Activated CD4-positive, alpha-beta memory T cell treated with anti-CD3 and anti-CD28 coated beads for 36 hours (primary cell): ENCODE measurements at places on chromosomes 6 and 20. TPM values are rescaled to one million over a fixed set of nuclear protein-coding genes. Genes with fewer than 3 reads are reported as not detected.

GRCh38 chr6:97052896-97053295 lies 128.4 kb downstream of the KLHL32 start:
- DNase-seq: no peak

GRCh38 chr20:61761453-61762166 lies 304.1 kb downstream of the TAF4 start:
- DNase-seq: no peak

- DNase-seq: no peak
These were observed 8.0 kb upstream of the PTPN1 start for GRCh38 chr20:50501972-50502745.

TUBB1 gene
- not detected for total RNA-seq

GRCh38 chr6:4858194-4859015 lies 82.2 kb downstream of the CDYL start:
- no peak for DNase-seq

DNA sequence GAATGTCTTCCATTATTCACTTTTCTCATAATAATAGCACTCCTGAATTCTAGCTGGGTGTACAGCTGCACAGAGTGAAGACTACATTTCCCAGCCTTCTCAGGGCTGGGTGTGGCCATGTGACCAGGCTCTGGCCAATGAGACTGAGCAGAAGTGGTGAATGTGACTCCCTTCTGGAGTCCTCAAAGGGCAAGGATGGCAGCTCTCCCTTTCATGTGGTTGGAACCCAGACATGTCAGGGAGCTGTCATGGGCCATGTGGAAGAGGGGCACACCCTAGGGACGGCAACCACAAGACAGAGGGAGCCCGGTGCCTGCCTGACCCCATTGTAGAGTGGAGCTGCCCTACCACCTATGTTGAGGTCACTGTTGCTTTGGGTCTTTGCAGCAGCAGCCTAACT lies 312.8 kb upstream of the SULF2 start:
- DNase-seq: no peak

MROH8 gene
- 2.0 TPM for total RNA-seq

TRIM27 gene
- total RNA-seq: 54.6 TPM

DNA sequence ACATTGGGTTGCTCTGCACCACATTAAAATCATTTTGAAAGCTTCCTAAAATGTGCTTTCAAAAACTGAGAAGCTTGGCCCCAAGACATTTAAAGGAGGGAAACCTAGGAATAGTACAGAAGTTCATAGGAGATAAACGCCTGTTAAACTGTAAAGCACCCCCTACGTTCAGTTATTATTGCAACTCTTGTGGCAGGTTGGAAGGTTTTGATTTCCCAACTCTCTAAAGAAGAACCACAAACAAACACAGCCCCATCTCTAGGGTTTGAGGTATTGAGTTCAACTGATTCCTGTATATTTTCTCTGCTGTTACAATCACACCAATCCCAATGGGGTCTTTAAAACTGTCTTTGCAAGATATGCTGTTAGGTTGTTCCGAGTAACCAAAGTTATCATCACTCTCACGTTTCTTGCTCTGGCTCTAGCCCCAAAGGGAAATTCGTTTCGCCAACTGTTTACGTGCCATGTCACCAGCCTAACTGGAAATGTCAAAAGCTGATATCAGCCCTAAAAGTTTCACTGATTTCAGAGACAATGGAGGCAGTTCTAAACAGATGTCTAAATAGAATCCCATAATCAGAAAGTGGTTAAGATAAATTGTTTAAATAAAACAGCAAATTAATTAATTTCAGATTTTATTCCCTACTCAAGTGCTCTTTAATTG lies 12.1 kb downstream of the TFAP2A start:
- DNase-seq: no peak

RFX6 gene
- total RNA-seq: not detected

ABHD16B gene
- total RNA-seq: not detected

DNA sequence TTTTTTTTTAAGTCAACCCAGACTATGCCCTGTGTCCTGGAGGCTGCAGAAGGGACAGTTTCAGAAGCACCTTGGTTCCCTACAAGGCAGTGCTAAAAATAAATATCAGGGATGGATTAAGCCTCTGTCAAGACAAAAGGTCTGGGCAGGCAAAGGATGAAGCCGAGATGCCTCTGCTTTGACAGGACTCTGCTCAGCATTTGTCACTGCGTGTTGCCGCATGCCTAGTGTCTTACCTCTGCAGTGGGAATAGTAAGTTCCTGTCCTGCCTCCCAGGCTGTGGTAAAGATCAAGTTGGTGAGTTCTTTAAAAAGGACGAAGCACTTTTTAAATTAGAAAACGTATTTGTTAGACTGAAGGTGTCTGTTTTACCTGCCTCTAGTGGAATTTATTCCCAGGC lies 15.1 kb downstream of the AAR2 start:
- no peak for DNase-seq

MYH7B gene
- 0.61 TPM for total RNA-seq

DNA sequence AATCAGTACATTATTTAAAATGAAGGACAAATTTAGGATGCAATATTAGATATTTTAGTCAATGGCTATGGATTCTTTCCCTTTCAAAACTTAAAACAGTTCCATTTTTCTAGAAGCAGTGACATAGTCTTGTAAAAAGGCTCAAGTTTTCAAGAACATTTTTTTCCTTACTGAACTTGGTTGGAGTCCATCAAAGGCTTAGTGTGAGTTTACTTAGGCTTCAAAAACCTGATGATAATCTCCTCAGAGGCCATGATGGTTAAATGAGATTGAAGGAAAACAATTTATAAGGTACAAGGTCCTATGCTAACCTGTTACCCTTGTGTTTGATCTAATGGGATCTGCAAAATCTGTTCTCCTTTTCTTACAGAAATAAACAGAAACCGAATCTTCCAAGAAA lies 531.8 kb downstream of the UTRN start:
- DNase-seq: no peak

DNA sequence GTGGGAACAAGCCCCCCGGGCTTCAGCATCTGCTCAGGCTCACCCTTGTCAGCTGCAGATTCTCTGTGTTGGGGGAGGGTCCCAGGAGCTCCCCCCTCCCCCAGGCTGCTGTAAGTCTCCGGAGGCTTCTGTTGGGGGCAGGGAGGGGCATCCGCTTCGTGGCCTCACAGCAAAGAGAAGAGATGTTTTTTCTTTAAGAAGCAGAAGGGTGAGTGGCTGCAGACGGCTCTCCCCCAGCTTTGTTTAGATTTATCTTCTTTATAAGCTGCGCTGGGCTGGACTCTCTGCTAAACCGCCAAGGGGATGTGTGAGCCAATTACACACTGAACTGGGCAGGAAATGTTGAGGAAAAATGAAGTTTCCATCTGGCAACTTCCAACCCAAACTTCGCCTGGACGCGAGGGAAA lies 48.7 kb upstream of the GATA5 start:
- no peak for DNase-seq

- DNase-seq: peak; percentile 67
These were observed 11.6 kb upstream of the SLC2A12 start for GRCh38 chr6:134063966-134064445.

SOBP gene
- total RNA-seq: 0.24 TPM

DNA sequence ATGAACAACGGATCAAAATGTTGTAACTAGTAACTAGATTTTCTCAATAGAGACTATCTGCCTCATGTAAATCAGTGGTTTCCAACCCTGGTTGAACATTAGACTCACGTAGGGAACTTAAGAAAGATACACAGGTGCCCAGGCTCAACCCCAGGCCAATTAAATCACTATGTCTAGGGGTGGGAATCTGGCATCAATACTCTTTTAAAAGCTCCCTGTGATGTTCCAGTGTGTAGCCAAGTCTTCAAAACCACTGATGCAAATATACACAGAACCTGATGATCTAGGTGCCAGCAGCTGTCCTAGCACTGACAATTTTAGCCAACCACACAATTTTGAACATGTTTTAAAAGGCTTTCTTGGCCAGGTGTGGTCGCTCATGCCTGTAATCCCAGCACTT lies 128.7 kb downstream of the TBC1D32 start:
- no peak for DNase-seq

MOG gene
- not detected for total RNA-seq

MDFI gene
- not detected for total RNA-seq

FAM83B gene
- total RNA-seq: not detected

UST gene
- 4.9 TPM for total RNA-seq

OLIG3 gene
- 0.15 TPM for total RNA-seq

DNA sequence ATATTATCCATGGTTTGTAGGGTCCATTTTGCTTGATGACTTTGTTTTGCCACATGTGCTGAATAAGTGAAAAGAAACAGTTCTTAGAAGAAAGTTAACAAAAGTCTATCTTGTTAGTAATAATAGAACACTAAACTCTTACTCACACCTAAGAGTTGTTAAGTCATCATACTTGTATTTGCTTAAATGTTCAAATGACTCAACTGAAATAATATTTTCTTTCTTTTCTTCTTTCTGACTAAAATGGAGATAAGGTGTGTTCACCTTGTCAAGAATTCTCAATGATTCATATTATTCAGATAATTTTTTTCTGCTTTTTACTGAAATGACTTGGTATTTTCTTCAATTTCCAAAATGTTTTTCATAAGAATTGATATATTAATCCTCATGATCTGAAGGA lies 327.2 kb downstream of the HTR1B start:
- no peak for DNase-seq

DNA sequence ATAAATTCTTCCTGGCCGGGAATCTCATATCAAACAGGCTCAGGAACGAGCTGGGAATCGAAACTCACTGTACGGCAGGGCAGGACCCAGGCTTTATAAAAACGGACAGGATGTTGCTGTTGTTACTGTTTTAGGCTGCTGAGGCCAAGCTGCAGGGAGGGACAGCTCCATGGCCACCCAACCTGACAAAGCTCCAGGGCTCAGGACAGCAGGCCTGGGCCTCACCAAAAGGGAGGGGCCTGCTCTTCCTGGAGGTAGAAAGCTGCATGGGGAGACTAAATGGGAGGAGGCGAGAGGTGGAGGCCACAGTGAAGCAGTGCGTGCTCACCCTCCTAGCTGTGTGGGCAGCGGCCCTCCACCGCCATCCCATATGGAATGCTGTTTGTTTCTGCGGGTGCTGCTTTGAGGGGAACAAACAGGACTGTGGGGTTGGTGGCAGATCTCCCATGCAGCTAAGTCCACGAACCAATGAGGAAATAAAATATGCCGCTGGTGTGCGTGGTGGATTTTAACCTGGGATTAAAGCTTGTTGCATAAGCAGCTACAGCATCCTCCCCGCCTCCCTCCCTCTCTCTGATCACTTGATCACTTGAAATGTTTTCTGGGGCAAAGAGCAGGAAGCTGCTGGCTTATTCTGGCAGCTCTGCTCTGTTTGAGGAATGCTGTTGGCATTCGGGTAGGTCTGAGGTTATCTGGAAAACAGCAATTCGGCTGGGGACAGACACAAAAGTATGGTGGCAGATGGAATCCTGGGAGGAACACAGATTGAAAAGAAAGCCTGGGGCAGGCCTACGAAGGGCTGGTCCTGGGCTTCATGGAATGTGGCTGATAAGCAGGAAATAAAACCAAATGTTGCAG lies 2.4 kb upstream of the ZMYND8 start:
- DNase-seq: no peak

MARCKS gene
- 0.15 TPM for total RNA-seq

DNA sequence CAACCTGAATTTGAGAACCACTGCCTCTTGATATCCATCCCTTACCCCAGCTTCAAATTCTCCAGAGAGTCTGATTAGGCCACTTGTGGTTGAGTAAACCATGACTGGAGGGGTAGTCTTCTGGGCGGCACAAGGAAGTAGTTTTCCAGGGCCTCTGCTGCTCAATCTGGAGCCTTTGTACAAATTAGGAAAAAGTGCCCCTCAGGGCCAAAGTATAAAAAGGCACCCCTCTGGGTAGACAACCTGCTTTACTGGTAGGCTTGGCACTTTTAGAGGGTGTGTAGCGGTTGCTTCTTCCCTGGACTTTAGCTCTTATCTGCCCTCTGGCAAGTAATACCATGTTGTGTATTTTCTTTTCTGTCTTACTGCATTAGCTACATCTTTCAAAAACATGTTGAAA lies 32.9 kb upstream of the RPL7L1 start:
- no peak for DNase-seq

GRCh38 chr6:43738877-43739641 lies 31.0 kb upstream of the VEGFA start:
- DNase-seq: no peak

DNA sequence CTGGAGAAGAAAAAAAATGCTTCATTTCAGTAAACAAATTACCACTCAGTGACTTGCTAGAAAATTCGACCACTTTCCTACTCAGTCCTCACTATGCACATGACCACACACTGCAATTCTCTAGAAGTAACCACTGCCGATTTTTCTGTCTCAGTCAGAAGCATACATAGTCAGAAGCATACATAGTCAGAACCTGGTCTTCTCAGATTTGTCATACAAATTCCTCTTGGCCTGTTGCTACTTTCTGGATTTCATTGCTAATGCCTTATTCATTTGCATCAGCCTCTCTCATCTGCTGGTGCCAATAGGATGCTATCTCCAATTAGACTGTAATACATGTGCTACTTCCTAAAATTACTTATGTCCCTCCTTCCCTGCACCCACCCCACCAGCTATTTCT lies 10.2 kb upstream of the KIF16B start:
- DNase-seq: no peak

CST9L gene
- total RNA-seq: not detected

DNA sequence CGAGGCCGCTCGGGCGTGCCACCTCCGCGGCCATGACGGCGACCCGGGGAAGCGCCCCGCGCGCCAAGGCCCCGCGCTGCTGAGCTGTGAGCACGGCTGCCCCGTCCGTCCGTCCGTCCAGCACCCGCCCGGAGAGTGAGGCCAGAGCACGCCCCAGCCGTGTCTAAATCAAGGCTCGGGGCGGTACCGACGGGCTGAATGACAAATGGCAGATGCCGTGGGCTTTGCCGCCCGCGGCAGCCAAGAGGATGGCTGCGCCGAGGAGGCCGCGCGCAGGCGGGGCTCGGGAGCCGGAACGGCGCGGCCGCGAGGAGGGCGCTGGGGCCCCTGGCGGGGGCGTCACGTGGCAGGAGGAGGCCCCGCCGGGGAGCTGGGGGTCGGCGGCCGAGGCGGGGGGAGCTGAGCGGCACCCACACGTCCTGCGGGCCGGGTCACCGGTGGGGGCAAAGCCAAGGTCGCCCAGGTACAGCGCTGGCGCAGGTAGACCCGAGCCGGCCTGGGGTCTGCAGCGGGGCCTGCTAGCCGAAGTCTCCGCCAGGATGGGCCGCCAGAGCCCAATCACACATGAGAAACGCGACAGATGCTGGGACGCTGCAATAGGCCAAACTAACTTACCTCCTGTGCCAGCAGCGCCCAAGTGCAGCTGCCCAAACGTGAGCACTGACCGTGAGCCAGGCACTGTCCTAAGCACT lies at the start of gene PLAGL1:
TSS of gene PLAGL1 (minus strand) at position 140 of the 692 bp plus-strand sequence. CDS start 60,123 bp downstream, outside the sequence.
- peak; percentile 31 for DNase-seq

ERVFRD-1 gene
- total RNA-seq: not detected

RCAN2 gene
- total RNA-seq: 5.4 TPM

DNA sequence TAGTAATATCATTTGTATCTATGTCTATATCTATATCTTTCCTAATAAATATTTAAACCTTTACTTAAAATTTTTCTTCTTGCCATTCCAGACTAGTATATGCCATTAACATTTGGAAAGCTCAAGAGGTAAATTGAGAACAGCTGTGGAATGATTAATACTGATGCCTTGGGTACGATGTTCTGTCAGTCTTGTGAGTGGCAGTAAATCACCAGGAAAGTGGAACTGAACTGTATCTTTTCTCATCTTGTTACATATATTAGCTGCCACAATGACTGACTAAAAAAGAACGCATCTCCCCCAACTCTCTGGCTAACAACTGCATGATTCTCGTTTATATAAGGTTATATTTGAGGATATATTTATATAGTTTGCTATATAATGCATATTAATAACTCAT lies 137.0 kb upstream of the ASCC3 start:
- no peak for DNase-seq
